ENCODE measurements at places on chromosomes 7 and 10. TPM values are rescaled to one million over a fixed set of nuclear protein-coding genes. Genes with fewer than 3 reads are reported as not detected.

Gene SPDYE11
- polyA plus RNA-seq, result 0.10 TPM

DNA sequence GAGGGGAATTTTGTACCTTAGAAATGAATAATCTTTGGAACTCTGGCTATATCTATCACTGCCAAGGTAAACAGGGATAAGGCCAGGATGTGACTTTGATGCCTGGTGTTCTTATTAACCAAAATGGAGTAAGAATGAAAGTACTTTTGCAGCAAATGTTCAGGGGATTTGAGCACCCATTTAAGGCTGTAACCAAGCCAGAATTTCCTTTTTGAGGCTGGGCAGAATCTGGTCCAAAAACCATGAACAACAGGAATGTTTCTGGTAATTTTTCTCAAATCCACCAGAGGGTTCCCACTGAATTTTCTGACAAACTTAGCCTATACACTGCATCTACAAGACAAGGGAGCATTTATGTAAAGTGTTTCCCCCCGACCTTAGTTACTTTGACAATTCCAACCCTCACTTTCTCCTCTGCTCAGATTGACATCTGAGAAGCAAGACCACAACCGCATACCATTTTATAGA lies 120.6 kb downstream of the BAMBI start:
- no peak for DNase-seq

- peak; percentile 29 for DNase-seq
These were observed at the start of gene HACD1 for GRCh38 chr10:17617031-17617911. HACD1 (minus strand) TSS chr10:17617374; CDS start chr10:17617339, 35 bp downstream.

- DNase-seq, result no peak
These were observed 2.1 kb downstream of the BAIAP2L1 start for GRCh38 chr7:98398567-98399372.

DNA sequence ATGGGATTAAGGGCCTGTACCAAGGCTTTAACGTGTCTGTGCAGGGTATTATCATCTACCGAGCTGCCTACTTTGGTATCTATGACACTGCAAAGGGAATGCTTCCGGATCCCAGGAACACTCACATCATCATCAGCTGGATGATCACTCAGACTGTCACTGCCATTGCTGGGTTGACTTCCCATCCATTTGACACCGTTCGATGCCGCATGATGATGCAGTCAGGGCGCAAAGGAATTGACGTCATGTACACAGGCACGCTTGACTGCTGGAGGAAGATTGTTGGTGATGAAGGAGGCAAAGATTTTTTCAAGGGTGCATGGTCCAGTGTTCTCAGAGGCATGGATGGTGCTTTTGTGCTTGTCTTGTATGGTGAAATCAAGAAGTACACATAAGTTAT lies 18.2 kb downstream of the LSM5 start:
- DNase-seq, result no peak
